ENCODE measurements at places on chromosomes 7 and 10.

- DNase-seq: no peak
These were observed 164.2 kb upstream of the ITGB1 start for GRCh38 chr10:33122014-33122809.

DNA sequence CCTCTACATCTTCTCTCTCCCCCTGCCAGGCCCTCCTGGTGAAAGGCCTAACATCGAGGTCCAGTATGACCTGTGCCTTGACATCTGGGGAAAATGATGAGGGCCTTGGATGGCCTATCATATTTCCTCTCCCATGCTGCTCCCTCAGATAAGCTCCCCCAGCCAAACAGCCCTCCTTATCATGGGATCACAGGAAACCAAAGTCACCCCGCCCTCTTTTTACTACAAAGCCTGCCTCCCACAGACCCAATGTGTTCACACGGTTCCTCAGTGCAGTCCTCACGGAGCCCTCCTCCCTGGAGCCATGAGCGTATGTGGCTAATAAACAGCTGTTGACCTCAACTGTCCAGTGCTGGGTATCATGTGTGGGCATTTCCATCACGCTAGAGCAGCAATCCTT is 32.0 kb downstream of the C10orf90 start:
- no peak for DNase-seq

- no peak for DNase-seq
These were observed 47.2 kb upstream of the AKR1E2 start for GRCh38 chr10:4778761-4779160.

DNA sequence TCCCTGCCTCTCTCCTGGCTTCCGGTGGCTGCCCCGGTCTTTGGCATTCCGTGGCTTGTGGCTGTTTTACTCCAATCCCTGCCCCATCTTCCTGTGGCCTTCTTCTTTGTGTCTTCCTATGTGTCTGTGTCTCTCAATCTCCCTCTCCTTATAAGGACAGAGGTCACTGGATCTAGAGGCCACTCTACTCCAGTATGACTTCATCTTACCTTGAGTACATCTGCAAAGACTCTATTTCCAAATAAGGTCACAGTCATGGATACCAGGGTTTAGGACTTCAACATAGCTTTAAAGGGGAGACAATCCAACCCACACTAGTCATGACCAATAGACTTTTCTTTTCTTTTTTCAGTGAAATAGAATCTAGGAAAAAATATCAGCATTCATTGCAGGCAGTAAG is 153.3 kb upstream of the INSYN2A start:
- no peak for DNase-seq

DNA sequence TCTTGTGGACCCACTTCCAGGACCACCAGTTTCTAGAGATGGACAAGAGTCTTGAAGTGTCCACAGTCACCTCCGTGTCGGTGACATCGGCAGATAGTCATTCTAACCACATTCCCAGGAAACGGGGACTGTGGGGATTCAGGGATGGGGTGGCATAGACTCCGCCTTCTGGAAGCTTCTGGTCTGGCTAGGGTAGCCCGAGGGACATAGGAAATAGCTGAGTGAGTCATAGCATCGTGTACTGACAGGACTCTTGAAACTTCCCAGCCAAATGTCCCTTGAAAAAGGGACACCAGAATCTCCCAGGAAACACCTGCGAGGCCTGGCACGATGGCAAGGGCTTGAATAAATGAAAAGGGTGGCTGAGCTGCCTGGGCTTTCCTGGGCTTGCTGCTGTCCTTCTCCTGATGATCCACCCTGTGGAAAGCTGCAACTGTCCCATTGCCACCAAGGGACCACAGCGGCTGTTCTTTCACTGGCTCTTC is 84.1 kb upstream of the LRRC4 start:
- no peak for DNase-seq

DNA sequence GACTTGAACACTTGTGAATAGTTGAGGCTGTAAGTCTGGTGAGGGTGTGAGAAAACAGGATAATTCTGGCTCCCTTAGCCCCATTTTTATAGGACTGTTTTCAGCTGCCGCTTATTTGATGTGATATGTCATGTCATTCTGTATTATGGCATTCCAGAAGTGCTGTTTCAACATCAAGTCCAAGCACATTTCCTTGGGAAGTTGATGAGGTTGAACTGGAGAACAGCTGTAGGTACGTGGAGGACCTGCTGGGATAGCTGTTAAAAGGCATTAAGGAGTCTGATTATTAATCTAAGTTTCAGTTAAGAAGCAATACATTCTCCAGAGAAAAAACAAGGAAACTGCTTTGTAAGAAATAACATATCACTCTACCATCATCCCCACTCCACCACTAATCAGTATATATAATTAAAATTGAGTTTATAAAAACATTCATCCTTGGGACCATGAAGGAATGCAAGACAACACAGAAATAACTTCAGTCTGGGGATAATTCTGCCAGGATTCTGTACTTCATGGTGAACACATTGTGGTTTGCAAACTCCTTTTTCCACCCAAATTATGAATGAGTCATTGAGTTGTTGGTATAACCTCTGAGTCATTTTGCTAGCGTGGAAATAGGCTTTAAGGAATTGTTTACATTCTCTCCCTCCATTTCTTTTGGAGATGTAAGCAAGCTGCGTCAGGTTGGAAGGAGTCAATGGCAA is 39.9 kb upstream of the TMEM229A start:
- DNase-seq: no peak

DNA sequence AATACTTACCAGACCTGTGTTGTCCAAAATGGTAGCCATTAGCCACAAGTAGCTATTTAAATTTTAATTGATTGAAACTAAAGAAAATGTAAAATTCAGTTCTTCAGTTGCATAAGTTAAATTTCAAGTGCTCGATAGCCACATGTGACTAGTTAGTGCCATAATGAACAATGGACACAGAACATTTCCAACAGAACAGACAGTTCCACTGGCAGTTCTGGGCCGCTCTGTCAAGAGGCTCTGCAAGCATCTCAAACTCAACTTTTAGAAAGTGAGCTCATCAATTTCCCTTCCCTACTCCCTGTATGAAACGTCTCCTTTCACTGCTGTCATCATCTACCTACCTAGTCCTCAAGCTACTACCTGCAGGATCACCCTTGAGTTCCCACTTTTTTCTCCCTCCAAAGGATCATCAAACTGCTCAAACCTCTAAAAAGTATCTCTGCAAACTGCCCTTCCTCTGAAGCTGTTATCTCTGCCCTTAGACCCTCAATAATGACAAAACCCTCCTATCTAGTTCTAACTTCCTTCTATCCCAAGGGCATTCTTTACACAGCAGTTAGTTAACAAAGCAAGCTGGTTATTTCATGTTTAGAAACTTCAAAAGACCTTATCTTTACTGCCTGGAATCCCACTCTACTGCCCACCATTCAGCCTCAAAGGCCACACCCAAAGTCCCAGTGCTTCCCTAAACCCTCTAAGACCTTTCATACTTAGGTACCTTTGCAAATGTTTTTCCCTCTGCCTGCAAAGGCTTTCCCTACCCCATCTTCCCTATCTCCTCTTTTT is 20.6 kb downstream of the SHTN1 start:
- no peak for DNase-seq

GRCh38 chr7:116598278-116598677 is 73.4 kb downstream of the CAV1 start:
- no peak for DNase-seq

DNA sequence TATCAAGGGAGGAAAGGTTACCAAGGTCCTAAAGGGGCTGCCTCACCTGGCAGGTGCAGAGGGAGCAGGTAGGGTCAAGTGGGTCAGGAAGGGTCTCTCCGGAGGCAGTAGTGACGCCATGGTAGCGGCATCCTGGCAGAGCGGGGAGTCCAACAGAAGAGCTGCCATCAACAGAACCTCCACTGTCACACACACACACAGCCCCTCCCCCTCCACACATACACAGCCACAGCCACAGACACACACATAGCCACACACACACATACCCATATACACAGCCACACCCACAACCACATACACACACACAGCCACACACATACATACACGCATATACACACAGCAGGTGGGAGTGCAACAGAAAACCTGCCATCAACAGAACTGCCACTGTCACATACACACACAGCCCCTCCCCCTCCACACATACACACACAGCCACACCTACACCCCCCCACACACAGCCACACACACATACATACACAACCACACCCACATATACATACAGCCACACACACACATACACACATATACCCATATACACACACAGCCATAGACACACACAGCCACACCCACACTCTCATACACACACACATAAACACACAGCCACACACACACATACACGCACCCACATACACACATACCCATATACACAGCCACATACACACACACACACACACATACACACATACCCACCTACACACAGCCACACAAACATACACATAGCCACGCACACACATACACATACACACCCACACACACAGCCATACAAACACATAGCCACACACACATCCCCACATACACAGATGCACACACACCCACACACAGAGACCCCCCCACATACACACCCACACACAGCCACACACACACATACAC is 23.1 kb downstream of the KCP start:
- no peak for DNase-seq

- no peak for DNase-seq
These were observed 283.6 kb downstream of the BICC1 start for GRCh38 chr10:58796242-58796641.

- no peak for DNase-seq
These were observed 33.8 kb downstream of the AMZ1 start for GRCh38 chr7:2721842-2722241.

DNA sequence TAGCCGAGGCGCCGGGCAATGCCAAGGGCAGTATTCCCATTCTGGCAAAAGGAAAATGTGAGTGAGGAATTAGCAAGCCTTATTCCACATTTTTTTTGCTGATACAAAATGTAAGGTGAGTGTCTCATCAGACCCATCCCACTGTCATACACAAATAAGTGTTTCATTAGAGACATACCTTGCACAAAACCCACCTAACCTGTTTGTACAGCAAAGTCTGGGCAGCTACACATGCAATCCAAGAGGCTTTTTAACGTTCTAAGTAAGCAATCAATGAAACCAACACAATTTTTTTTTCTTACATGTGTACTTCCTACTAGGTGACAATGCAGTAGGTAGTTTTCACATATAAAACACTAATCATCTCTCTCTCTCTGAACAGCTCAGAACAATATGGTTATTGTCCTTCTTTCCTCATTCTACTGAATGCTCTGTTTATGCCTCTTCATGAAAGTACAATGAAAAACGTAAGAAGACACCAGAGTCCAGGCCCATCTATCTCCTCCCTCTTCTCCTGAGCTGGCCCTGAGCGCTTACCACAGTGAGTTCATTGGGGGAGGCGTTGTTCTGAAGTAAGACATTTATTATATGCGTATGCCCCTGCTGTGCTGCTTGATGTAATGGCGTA is 217.2 kb downstream of the ANK3 start:
- no peak for DNase-seq

DNA sequence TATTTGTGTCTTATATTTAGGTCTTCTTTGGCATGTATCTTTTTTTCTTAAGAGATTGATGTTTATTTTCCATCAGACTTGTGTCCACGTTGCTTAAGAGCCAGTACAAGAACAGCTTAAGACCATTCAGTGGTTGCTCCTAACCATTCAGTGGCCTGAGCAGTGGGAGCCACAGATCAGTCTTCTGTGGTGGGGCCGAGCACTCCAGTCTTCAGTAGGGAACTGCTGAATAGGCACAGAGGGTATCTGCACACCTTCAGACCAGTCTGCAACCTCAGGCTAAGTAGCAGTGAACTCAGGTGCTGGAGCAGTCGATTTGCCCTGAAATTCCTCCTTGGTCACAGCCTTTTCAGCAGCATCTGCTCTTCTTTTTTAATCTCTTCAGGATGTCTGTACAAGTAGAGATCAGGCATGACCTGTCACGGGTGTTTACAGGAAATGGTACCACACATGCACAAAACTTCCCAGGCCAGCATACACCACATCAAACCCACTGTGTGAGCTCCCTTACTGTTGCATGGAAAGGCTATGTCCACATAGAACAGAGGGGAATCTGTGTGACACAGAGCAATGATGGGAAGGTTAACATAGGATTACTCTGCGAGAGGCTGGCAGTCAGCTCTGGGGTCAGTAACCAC is 51.5 kb downstream of the FAM107B start:
- DNase-seq: no peak

GRCh38 chr7:43553999-43554398 is 28.9 kb upstream of the STK17A start:
- no peak for DNase-seq

- DNase-seq: no peak
These were observed 61.0 kb downstream of the ITIH5 start for GRCh38 chr10:7605565-7606295.

GRCh38 chr7:110017405-110017804 is 1073.5 kb upstream of the LRRN3 start:
- no peak for DNase-seq

GRCh38 chr7:132051311-132051710 is 494.9 kb upstream of the PODXL start:
- DNase-seq: no peak

DNA sequence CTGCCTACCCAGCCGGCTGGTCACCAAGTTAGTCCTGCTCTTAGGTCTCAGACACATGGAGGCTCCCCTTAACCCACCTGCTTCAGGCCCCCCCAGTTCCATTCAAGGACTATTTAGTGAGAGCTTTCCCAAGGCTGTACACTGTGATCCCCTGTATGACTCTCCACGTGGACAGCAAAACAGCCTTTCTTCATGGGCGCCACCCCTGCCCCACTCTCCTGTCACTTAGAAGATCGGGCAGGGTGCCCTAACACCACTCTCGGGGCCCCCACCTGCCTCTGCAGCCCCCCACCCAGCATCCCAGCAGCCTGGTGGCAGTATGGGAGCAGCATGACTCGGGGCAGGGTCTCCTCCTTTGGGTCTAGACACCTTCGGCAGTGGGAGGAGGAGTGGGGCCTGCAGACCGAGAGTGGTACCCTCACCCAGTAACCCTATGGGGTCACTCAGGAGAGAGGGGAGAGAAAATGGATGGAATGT is 116.6 kb downstream of the PTPN20 start:
- DNase-seq: no peak

DNA sequence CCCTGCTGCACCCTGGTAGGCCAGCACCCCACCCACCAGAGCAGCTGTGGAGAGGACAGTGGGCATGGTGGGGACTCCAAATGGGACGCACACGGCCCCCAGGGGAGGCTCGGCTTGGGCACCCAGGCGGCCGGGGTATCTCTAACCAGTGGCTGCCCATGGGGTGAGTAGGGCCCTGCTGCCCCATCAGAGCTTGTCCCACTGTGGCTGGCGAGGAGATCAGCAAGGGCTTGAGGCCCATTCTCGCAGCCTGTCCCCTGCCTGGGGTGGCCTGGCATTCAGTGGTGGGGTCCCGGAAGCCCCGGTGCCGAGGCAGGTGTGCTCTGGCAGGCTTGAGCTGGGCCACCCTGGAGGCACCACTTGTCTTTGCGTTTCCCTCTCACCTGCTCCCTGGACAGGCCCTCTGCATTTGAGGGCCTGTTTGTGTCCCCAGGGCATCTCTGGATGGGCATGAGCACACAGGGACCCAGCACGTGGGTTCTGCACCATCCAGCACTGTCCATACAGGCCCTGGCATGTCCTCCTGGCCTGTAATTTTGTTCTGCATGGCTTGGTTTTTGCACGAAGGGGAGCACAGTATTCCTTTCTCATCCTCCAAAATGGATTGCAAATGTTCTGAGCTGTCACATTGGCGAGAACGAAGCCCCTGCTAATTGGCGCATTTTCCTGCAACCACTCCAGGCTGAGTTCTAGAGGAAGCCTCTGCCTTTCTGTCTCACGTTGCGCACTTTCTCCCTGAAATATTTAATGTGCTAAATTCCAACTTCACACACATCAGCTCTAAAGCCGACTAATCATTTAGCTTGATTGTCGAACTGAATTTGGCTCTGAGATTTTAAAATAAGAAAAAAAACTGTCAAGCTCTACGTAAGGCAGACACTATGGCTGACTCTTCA is 27.2 kb downstream of the PWWP2B start:
- no peak for DNase-seq

GRCh38 chr7:116249969-116250553 is 39.7 kb downstream of the TES start:
- no peak for DNase-seq

All from NCI-H2081 treated with DMSO at 0.1 percent for 48 hours (cell line).